ENCODE measurements at places on chromosomes 1 and 21. TPM values are rescaled to one million over a fixed set of nuclear protein-coding genes. Genes with fewer than 3 reads are reported as not detected.
A peak's percentile ranks its signal among the peaks of the same experiment; 100 is the strongest.

Gene WNT3A
- not detected for total RNA-seq

GRCh38 chr1:150389650-150390049 is 25.7 kb downstream of the RPRD2 start:
- peak overlapping the region; percentile 11 for H3K4me3 ChIP-seq
- no peak for DNase-seq
- no peaks in the 10 kb centered on the region for H3K36me3 ChIP-seq
- peaks cover 55% of the 10 kb centered on the region for H3K4me1 ChIP-seq
- H3K27me3 ChIP-seq: no peaks in the 10 kb centered on the region
- peak overlapping the region; percentile 66 for H3K27ac ChIP-seq

Gene MAN1C1
- 9.4 TPM for total RNA-seq

GRCh38 chr1:77406661-77407060 is 124.8 kb downstream of the AK5 start:
- H3K4me3 ChIP-seq: no peak overlapping the region
- H3K4me1 ChIP-seq: no peaks in the 10 kb centered on the region
- H3K36me3 ChIP-seq: peaks cover 2% of the 10 kb centered on the region
- DNase-seq: no peak
- H3K27ac ChIP-seq: no peak overlapping the region
- no peaks in the 10 kb centered on the region for H3K27me3 ChIP-seq

DNA sequence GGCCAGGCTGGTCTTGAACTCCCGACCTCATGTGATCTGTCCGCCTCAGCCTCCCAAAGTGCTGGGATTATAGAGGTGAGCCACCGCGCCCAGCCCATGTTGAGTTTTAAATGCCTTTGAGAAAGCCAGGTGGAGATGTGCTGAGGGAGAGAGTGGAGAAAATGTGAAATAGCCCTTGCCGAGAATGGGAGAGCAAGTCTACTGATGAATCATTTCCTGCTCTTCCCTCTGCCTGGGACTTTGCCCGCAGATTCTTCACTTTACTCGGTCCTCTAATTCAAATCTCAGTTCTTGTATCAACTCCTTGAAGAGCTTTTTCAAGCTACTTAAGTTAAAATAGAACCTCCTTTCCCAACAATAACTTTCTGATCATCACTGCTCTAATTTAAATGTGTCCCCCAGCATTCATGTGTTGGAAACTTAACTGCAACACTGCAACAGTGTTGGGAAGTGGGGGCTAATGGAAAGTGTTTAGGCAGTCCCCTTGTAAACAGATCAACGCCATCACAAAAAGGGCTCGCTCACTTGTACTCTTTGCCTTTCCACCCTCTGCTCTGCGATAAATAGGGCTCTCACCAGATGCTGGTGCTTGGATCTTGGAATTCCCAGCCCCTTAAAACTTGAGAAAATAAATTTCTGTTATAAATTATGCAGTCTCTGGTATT is 27.8 kb downstream of the OSBPL9 start:
- H3K4me3 ChIP-seq: no peak overlapping the region
- no peak for DNase-seq
- H3K4me1 ChIP-seq: no peaks in the 10 kb centered on the region
- H3K36me3 ChIP-seq: peaks cover 1% of the 10 kb centered on the region
- no peaks in the 10 kb centered on the region for H3K27me3 ChIP-seq
- no peak overlapping the region for H3K27ac ChIP-seq

DNA sequence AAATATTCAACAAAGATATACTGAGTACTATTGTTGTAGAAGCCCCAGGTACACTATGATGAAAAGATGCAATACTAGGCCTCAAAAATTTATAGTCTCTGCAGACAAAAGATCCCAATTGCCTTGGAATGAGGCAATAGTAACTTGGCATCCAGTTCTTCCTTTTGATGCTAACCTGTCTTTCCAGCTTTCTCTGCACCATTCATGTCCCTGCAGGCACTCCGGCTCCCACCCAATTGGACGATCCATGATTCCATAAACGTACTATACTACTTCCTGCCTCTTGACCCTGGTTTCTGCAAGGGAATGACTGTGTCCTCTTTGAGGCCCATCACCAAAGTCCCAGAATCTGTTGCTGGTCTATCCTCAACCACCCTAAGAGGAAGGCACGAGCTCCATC is 8.0 kb upstream of the TAGLN2 start:
- H3K27me3 ChIP-seq: peaks cover 17% of the 10 kb centered on the region
- H3K4me3 ChIP-seq: no peak overlapping the region
- H3K36me3 ChIP-seq: no peaks in the 10 kb centered on the region

Gene HUNK
- total RNA-seq: not detected

DNA sequence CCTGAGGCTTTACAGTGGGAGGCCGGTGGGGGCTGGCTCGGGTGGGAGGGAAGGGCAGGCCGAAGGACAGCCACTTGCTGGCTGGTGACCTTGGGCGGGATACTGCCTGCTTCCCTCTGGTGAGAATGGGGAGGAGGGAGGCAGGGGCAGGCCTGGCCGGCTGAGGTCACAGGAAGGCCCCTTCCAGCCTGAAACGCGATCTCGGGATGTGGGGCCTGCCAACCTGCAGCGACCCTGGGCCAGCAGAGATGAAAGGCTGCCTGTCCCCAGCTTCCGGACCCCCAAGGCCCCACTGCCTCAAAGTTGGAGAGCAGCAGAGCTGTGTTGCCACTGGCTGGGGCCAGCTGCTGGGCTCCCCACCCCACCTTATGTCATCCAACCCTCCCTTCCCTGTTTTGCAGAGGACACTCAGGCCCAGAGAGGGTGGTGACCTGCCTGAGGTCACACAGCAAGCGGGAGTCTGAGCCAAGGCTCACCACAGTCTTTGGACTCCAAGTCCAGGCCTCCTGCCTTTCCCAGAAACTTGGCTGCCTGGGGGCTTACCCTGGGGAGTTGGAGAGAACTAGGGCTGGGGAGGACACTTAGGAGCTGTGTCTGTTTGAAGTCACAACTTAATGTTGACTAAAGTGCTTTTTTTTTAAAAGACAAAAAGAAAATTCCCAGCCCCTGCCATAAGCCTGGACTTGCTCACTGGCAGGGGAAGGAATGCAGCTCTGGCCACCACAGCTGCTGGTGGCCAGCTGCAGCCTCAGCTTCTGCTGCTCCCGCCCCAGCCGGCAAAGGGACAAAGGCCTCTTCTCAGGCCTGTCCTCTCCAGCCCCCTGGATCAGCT is 14.8 kb upstream of the WASF2 start:
- DNase-seq: no peak
- no peaks in the 10 kb centered on the region for H3K36me3 ChIP-seq
- no peaks in the 10 kb centered on the region for H3K27me3 ChIP-seq
- H3K4me1 ChIP-seq: no peaks in the 10 kb centered on the region

DNA sequence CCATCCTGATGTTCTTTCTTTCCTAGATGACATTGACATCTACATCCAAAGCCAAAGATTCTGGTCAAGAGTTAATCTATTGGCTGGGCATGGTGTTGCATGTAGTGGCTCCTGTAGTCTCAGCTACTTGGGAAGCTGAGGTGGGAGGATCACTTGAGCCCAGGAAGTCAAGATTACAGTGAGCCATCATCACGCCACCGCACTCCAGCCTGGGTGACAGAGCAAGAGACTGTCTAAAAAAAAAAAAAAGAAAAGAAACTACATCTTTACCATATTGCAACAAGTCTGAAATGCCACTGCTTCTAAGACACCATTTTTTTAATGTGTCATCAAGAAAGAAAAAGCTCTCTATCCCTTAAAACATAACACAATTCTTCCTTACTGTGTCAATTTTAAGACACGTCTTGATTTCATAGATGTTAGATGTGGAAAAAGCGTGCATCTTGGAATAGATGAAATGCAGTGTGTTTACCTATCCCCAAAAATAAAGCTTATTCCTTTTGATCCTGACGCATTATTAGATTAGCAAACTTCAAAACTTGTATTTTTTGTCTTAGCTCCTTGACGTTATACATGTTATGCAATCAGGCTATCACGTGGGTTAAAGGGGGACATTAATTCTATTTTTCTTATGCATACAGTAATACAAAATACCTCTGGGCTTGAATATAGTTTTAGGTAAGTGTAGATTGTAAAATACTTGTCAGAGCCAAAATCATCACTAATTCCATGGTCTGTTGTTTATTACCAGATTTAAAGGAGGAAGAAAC is 46.3 kb downstream of the ELAPOR1 start:
- H3K4me1 ChIP-seq: peaks cover 29% of the 10 kb centered on the region
- H3K27me3 ChIP-seq: no peaks in the 10 kb centered on the region
- no peaks in the 10 kb centered on the region for H3K36me3 ChIP-seq

- H3K4me3 ChIP-seq: no peak overlapping the region
- no peaks in the 10 kb centered on the region for H3K27me3 ChIP-seq
- DNase-seq: no peak
- no peak overlapping the region for H3K27ac ChIP-seq
- no peaks in the 10 kb centered on the region for H3K4me1 ChIP-seq
- no peaks in the 10 kb centered on the region for H3K36me3 ChIP-seq
Observed at GRCh38 chr1:107394301-107394700, 253.5 kb downstream of the NTNG1 start.

GRCh38 chr21:32947736-32948135 is 78.0 kb upstream of the OLIG2 start:
- no peak for DNase-seq
- no peak overlapping the region for H3K27ac ChIP-seq
- no peaks in the 10 kb centered on the region for H3K36me3 ChIP-seq
- peaks cover 11% of the 10 kb centered on the region for H3K27me3 ChIP-seq

Gene TTC39A
- total RNA-seq: 0.77 TPM

DNA sequence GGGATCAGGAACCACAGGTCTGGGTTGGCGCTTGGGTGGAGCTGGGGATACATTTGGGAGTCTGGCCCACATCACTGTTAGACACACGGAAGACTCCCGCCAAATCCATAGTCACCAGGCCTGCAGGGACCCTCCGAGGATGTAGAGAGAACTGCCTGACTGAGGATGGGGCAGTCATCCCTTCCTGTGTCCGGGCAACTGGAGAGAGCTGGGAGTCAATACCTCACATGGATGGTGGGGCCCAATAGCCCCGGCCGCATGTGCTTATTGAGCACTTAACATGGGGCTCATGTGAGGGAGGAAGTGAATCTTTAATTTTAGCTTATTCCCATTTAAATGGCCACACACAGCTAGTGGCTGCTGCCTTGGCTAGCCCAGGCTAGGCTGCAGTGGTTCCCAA is 124.5 kb downstream of the TLR5 start:
- H3K36me3 ChIP-seq: no peaks in the 10 kb centered on the region
- H3K27ac ChIP-seq: no peak overlapping the region
- no peaks in the 10 kb centered on the region for H3K4me1 ChIP-seq
- DNase-seq: no peak

Gene HSF2BP
- 1.9 TPM for total RNA-seq

Gene SPRR2A
- not detected for total RNA-seq

DNA sequence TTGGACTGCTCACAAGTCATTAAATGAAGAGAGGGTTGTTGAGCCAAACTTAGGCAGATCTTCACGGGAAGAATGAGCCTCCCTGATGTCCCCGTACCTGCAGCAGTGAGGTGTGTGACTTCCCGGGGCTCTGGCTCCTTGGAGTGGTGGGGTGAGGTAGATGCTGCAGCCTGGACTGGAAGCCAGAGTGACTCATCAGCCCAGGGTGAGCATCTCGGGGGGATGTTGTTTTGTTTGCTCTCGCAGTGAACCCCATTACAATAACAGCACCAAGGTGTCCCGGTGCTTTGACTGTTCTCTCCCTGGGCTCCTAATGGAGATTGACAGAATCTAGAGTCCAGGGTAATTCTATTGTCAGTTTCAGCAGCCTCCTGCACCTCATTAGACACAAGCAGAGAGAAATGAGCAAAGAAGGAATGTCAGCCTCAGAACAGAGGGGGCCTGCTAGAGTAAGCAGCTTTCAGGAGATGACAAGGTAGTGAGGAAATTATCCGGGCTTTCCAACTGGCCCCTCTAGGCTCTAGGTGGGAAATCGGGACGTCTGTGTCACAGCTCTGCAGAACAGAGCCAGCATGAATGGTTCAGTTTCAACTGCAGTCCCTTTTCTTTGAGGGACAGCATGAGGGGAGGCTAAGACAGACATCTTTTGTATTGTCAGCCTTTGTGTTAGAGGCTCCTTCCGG is 36.0 kb upstream of the LRRN2 start:
- DNase-seq: no peak
- H3K4me1 ChIP-seq: peaks cover 19% of the 10 kb centered on the region
- H3K27ac ChIP-seq: no peak overlapping the region
- peaks cover 9% of the 10 kb centered on the region for H3K27me3 ChIP-seq
- H3K4me3 ChIP-seq: no peak overlapping the region
- H3K36me3 ChIP-seq: no peaks in the 10 kb centered on the region

DNA sequence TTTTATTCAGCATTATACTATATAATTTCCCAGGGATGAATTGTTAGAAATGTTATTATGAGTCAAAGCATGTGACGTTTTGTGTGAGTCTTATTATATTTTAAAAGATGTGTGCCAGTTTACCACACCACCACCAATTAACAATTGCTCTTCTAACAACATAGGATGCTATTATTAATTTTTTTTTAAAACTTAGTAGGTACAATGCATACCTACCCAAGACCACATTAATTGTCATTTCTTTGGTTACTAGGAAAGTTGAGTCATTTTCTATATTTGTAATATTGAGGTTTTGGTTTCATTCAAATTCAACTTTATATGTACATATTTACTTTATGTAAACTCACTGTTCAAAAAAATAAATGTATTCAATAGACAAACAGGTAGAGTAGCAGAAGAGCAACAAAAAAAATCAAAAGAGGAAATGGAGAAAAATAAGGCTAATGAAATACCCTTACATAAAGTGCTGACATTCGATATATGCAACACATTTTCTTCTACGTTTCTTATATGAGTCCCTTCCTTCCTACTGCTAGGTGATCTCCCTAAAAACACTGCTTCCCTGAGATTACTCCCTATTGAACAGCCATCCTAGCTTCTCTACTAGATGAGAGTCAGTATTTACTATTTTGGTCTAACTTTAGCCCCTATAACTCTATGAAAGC is 9.6 kb downstream of the GCLM start:
- H3K4me3 ChIP-seq: no peak overlapping the region
- no peak overlapping the region for H3K27ac ChIP-seq
- peaks cover 25% of the 10 kb centered on the region for H3K4me1 ChIP-seq
- no peaks in the 10 kb centered on the region for H3K27me3 ChIP-seq
- H3K36me3 ChIP-seq: peaks cover 4% of the 10 kb centered on the region

DNA sequence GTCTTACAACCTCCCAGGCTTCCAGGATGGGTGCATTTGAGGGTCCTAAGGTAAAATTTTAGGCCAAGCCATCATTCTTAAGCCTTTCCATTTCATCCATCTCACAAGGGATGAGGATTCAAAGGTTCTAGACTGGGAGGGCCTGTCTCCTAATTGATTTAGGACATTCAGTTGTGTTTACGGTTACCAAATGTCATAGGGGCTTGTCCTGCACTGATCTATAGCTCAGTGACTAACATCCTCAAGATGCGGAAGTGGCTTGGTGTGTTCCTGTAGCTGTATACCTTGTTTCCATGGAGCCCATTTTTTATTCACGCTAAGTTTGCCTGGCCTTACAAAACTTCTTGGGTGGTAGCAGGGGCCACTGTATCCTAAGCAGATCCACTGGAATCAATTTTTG is 52.8 kb downstream of the DUSP10 start:
- H3K27me3 ChIP-seq: no peaks in the 10 kb centered on the region
- H3K4me1 ChIP-seq: peaks cover 8% of the 10 kb centered on the region

GRCh38 chr1:94654919-94655318 is 113.4 kb upstream of the F3 start:
- no peak overlapping the region for H3K4me3 ChIP-seq
- H3K36me3 ChIP-seq: no peaks in the 10 kb centered on the region
- no peak for DNase-seq
- no peaks in the 10 kb centered on the region for H3K27me3 ChIP-seq

Gene DNALI1
- 0.41 TPM for total RNA-seq

- no peaks in the 10 kb centered on the region for H3K36me3 ChIP-seq
- peaks cover 19% of the 10 kb centered on the region for H3K4me1 ChIP-seq
- H3K27me3 ChIP-seq: no peaks in the 10 kb centered on the region
- DNase-seq: no peak
- no peak overlapping the region for H3K27ac ChIP-seq
Observed at GRCh38 chr1:198105185-198105584, 51.6 kb upstream of the NEK7 start.

Gene SLC45A3
- 0.70 TPM for total RNA-seq

All from activated T-cell treated with anti-CD3 and anti-CD28 coated beads, Interleukin-2, amount 50 U/mL, for 72 hours (primary cell).